ENCODE measurements at places on chromosomes 11 and 22. TPM values are rescaled to one million over a fixed set of nuclear protein-coding genes. Genes with fewer than 3 reads are reported as not detected.

GRCh38 chr11:2215561-2216399, 44.2 kb upstream of the TH start:
- no peak overlapping the region for H3K4me3 ChIP-seq
- no peak overlapping the region for H3K27ac ChIP-seq
- no peaks in the 10 kb centered on the region for H3K4me1 ChIP-seq
- no peaks in the 10 kb centered on the region for H3K36me3 ChIP-seq

DNA sequence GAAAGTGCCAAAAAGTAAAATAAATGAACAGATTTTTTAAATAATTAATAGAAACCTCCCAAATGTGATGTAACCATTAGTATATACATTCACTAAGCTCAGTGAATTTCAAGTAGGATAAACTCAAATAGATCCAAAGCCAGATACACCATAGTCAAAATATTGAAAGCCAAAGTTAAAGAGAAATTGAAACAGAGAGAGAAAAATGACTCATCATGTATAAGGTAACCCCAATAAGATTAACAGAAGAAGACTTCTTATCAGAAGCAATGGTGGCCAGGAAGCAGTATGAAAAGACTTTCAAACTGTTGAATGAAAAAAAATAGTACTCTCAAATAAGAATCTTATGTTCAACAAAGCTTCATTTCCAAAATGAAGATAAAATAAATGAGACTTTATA, 70.5 kb downstream of the LUZP2 start:
- H3K4me1 ChIP-seq: no peaks in the 10 kb centered on the region
- H3K27me3 ChIP-seq: no peaks in the 10 kb centered on the region
- H3K4me3 ChIP-seq: no peak overlapping the region
- no peak for DNase-seq
- no peak overlapping the region for H3K27ac ChIP-seq

GRCh38 chr11:23976841-23977271, 520.0 kb upstream of the LUZP2 start:
- H3K4me1 ChIP-seq: no peaks in the 10 kb centered on the region
- H3K36me3 ChIP-seq: no peaks in the 10 kb centered on the region
- no peak for DNase-seq
- H3K4me3 ChIP-seq: no peak overlapping the region

DNA sequence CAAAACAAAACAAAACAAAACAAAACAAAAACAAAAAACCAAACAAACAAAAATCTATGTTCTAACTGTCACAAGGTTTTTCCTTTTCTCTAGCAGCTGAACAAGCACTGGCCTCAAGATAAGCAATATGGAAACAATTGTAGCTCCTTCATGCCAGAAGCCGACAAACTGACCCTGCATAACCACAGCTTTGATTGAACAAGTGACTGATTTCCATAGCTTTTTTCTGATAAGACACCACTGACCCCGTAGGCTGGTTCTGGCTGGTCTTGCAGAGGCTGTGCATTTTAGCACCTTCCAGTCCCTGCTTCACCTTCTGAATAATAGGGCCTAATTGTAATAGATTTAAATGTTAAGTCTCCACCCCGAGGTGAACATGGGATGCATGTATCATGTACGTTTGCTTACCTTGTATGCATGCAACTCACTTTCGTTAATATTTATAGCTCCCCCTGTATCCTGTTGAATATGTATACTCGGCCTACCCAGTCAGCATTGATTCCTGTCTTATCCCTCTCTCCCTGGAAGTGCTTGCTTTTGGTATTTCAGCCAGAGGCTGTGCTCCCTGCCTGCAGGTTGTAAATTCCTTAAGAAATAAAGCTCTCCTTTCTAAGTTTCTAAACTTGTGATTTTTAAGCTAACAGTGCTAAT, 49.6 kb downstream of the CNTF start:
- H3K27ac ChIP-seq: no peak overlapping the region
- H3K27me3 ChIP-seq: no peaks in the 10 kb centered on the region
- no peaks in the 10 kb centered on the region for H3K36me3 ChIP-seq
- no peaks in the 10 kb centered on the region for H3K4me1 ChIP-seq
- no peak overlapping the region for H3K4me3 ChIP-seq

- H3K36me3 ChIP-seq: no peaks in the 10 kb centered on the region
- DNase-seq: no peak
- H3K4me3 ChIP-seq: no peak overlapping the region
- no peak overlapping the region for H3K27ac ChIP-seq
- no peaks in the 10 kb centered on the region for H3K4me1 ChIP-seq
Observed at GRCh38 chr11:1701091-1701807, 4.3 kb downstream of the KRTAP5-6 start.

DNA sequence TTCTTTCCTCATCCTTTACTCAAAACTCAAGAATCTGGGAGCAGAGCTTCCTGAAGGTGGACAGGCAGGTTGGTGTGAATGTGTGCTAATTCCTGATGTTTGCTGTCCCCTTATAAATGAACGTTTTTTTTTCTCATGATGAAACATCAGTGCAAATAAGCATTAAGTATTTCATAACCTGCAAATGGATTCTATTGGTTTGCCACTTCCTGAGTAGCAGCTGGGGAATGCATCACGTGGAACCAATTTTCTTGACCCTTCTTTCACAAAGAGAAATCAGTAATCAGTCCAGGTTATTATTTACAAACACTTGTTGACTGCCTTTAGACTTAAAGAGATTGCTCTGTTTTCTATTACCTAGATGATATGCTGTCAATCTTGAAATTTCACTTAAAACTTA, 40.1 kb upstream of the SCN3B start:
- no peak overlapping the region for H3K27ac ChIP-seq
- H3K4me1 ChIP-seq: no peaks in the 10 kb centered on the region
- no peaks in the 10 kb centered on the region for H3K27me3 ChIP-seq
- no peaks in the 10 kb centered on the region for H3K36me3 ChIP-seq
- H3K4me3 ChIP-seq: no peak overlapping the region

DNA sequence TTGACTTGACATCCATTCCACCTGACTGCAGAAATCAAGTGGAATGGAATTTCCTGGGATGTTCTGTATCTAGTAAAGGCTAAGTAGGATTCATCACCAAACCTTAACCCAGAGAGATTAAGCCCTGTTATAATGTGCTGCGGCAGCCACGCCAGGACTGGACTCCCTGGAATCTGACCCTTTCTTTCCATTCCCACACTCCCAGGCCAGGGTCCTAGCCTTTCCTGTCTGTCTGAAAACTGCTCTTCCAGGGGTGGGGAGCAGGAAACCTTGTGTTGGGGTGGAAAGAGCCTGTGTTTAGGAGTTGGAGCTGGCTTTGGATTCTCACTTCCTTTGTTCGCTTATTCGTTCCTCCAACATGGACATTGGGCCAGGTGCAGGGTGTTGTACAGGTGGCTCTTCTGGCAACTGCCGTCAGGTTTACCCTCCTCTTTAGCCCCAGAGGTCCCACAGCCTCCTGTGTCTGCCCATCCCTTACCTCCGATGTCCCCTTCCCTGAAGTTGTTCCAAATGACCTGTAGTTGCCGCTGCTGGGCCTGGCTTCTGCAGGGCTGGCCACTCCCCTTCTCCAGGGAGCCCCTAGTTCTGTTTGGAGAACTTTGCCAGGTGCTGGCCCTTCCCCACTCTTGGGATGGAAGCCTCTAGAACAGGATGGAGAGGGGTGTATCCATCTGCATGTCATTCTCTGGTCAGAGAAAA, 20.5 kb upstream of the PARVB start:
- no peak overlapping the region for H3K27ac ChIP-seq
- H3K4me3 ChIP-seq: no peak overlapping the region
- DNase-seq: no peak
- H3K4me1 ChIP-seq: no peaks in the 10 kb centered on the region

DNA sequence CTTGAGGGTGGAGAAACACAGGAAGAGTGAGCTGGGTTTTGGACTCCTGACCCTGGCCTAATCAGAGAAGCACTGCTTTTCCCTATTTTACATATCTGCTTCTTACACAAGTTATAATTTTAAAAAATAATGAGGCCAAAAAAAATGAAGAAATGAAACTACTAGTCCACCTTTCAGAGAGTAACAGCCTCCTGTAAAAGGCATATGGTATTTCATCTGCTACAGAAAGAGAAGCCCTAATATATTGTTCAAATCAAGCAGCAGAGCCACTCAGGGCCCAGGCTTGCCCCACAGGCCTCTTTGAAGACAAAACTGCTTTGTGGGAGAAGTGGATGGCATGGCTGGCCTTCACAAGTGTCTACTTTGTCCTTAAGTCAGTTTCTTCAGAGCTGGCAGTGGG, 10.0 kb downstream of the DIXDC1 start:
- H3K4me3 ChIP-seq: no peak overlapping the region
- H3K36me3 ChIP-seq: no peaks in the 10 kb centered on the region
- no peak for DNase-seq
- no peak overlapping the region for H3K27ac ChIP-seq
- H3K4me1 ChIP-seq: no peaks in the 10 kb centered on the region

Gene OR8D1
- total RNA-seq: not detected
